Stomach (tissue), 19 donors: ENCODE measurements at places on chromosomes 5 and 9. TPM values are rescaled to one million over a fixed set of nuclear protein-coding genes. Genes with fewer than 3 reads are reported as not detected.

The ACTBL2 gene
- not detected for total RNA-seq

The MARCOL gene
- not detected for total RNA-seq

The C5orf58 gene
- not detected for total RNA-seq

The GABRA6 gene
- total RNA-seq: not detected

The RANBP3L gene
- 2.9 TPM for total RNA-seq

The SLC25A46 gene
- 84.6 TPM for total RNA-seq

The WDR38 gene
- total RNA-seq: not detected

The TPPP gene
- 2.4 TPM for total RNA-seq
